A172 (cell line): ENCODE measurements at places on chromosomes 1 and 21. TPM values are rescaled to one million over a fixed set of nuclear protein-coding genes. Genes with fewer than 3 reads are reported as not detected.

FCAMR gene
- not detected in 2 replicates for total RNA-seq

OR2T33 gene
- total RNA-seq = not detected in 2 replicates

IQGAP3 gene
- 58.9 and 66.2 TPM in 2 replicates for total RNA-seq

CFHR2 gene
- total RNA-seq = not detected in 2 replicates

CEP85 gene
- total RNA-seq = 13.4 and 18.0 TPM in 2 replicates

TNFRSF18 gene
- total RNA-seq = not detected in 2 replicates

TDRD10 gene
- total RNA-seq = not detected in 2 replicates

AQP10 gene
- not detected in 2 replicates for total RNA-seq

LEFTY1 gene
- not detected in 2 replicates for total RNA-seq

THBS3 gene
- 11.3 and 24.6 TPM in 2 replicates for total RNA-seq

PLEKHG5 gene
- total RNA-seq = 8.6 and 10.1 TPM in 2 replicates

ARV1 gene
- 61.1 and 69.1 TPM in 2 replicates for total RNA-seq

MPL gene
- total RNA-seq = not detected in 2 replicates
